Right renal pelvis (tissue), 4 donors: ENCODE measurements at places on chromosomes 11 and 22. TPM values are rescaled to one million over a fixed set of nuclear protein-coding genes. Genes with fewer than 3 reads are reported as not detected.
A peak's percentile ranks its signal among the peaks of the same experiment; 100 is the strongest.

MUC5B gene
- polyA plus RNA-seq = not detected

TPH1 gene
- polyA plus RNA-seq = 0.93 TPM

DNA sequence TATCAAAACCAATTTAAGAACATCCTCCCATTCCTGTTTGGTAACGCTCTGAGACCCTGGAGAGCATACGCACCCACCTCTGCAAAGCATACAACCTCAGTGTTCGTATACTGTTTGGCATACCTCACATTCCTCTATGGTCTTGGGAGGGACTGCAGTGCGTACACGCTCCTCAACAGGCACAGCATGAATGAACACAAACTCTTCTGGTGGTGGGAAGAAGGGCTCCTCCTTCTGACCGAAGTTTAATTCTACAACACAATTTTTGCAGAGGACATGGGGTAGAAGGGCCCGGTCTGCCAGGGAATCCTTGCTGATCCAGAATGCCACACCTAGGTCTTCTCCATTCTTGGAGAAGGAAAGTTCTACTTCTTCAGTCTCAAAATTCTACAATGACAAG, 5.3 kb downstream of the HNRNPUL2 start:
- DNase-seq = no peak

DNA sequence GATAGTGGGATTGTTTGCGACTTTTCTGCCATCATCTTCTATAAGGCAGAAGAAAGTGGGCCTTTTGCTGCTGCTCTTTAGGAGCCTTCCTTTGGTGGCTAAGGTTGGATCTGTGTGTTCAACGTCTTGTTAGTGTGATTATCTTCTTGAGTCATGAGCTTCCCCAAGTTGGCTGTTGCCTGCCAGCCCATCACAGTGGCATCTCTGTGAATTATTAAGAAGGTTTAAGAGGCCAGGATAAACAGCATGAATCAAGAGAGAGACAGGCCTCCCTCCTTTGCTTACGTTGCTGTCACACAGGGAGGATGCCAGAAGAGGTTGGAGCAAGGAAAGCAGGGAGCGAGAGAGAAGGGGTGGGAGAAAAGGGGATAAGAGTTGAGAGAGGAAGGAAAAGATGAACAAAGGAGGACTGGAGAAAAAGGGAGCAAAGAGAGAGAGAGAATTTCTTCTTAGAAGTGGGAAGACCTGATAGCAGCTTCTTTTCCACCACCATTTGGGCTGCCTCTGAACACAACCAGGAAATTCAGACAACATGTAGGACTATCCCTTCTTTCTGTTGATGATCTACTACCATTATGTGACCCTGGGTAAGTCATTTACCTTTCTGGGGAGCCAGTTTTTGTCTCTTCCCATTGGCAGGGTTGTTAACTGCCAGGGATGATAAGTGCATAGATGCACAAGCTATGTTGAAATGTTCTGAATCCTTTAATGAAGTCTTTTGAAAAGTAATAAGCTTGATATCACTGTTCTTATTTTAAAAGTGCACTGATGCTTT, 126.5 kb downstream of the NAV2 start:
- DNase-seq = no peak

DNA sequence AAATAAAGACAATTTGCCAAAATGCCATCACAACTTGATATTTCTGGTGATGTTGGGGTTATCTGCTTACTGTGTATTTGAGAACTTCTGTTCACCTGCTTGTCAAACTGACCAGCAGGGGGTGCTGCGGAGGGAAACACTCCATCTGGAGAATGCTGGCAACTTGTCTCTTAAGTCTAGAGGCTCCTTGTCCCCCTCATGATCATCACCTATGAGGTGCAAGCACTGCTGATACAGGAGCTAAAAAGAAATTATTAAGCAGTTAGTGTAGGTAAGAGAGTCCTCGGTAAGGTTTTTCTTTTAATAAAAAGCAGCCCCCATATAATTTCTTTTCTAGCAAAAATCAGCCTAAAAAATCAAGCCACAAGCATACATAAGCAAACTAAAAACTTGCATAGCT, 32.7 kb upstream of the GLYATL1B start:
- DNase-seq = peak; percentile 10

DNA sequence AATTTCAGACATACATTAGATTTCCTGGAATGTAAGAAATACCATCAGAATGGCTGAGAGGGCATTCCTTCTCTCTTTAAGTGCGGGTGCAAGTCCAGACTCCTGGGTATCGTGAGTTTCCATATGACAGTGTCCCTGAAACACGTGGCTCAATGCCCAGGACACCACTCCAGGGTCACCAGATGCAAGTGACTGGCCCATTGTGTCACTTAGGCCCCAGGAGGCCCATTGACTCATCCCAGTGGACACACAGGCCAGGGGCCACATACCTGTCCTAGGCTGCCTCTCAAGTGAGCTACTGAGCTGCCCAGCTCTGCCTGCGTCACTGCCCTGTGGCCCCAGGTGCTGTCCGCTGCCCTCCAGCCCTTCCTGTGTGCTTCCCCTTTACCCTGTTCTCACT, 18.5 kb downstream of the FBLN1 start:
- DNase-seq = no peak

- DNase-seq = no peak
These were observed 240.2 kb downstream of the CADM1 start for GRCh38 chr11:115263799-115264656.
